ENCODE measurements at places on chromosomes 3 and 15.

DNA sequence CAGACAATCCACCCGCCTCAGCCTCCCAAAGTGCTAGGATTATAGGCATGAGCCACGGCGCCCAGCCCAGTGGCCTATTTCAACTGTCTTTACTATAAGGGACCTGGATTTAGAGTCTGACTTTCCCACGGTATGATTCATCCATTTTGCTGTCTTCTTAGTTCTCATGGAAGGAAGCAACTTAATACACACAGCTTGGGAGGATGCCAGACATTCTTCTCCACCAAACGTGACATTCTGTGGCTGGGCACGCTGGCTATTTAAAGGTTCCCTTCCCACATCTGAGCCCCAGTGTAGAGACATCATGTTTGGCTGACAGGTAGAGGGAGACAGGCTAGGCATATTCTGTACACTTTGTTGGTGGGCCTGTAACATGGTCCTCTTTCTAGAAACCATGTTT is 26.2 kb downstream of the FAM43A start:
- peak; percentile 93 for DNase-seq

DNA sequence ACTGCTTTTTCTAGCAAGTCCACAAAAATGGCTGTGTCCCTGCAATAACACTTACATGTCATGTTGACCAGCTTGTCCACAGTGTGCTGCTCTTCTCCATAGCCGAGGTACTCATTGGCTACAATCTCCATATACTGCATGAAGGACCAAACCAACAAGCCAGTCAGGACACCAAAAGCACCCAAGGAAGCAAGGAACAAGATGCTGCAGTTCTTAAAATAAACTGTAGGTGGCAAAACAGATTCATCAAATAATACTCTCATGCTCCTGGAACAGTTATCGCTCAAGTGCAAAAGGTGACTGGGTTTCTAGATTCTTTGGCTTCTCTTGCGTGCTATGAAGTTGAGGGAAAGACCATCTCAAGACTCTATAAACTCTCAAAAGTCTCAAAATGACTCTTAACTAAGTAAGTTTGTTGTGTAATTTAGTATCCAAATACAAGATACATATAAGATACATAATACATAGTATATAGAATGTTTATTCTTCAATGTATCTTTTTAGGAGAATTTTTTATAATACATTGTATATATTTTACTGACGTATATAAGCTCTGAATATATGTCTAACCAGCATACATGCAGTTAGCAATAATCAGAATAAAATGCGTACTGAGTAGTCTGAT is 57.0 kb downstream of the NEK10 start:
- DNase-seq = peak; percentile 68

DNA sequence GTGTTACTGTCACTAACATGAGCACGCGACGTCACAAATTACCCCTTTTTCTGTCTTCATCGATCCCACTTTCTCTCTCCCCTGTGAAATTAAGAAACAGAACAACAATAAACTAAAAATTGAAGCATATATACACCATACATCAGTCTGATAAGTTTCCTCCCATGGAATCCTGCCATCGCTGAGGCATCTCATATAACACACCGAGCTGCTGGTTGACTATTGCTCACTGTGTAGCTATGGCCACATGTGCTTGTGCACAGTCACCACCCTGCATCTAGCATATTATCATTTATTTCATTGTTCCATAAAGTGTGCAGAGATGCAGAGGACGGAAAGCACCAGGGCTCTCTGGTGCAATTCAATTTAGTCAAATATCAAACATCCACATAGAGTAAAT is 777.9 kb upstream of the ARRDC4 start:
- DNase-seq = no peak

DNA sequence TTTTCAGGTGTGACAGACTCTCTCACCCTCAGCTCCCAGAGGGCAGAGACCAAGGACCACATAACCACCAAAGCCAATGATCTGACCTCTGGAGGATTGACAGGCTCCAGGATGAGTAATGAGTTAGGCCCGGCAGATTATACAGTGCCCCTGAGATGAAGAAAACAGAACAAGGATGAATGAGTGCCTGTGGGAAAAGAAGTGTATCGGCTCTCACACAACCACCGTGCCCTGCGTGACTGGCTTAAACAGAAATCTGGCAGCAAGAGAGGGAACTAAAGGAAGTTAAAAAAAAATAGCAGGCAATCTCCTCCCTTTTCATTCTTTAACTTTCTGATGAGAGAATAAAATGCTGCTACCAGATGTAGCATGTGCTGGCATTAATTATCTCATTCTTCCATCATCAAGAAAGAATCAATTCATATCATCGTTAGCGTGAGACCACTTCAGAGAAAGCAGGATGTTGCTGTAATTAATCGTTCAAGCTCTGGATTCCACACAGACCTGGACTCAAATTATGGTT is 227.5 kb upstream of the COL8A1 start:
- DNase-seq = peak; percentile 90

DNA sequence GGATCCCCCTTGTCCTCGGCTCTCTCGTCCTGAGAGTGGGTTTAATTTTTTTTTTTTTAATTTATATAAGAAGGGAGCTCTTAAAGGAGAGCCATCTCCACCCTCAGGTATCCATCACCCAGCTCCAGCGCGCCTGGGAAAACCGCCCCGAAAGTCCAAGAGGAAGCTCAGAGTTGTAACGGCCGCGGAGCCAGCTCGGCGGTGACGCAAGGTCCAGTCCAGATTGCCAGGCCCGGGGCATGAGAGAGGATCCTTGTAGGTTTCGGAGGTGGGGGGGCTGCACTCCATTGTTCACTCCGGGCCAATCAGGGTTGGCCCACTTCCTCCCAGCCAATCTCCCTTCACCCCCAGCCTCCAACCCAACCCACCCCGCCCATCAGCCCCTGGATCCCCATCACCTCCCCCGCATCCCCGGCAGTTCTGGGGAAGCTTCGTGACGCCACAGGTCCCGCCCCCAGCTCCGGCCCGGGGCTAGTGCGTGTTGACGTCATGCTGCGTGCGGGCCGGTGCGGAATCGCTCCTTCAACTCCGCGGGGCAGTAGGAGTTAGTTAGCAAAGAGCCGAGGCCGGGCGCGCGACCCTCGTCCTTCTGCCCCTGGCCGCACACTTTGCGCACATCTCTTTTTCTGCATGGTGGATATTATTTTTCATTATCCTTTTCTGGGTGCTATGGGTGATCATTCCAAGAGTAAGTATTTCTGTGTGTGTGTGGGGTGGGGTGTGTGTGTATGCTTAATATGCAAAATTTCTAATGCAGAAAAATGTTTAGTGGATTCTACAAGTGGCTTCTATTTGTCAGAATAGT is at the start of gene ISL2:
TSS of gene ISL2 (plus strand) at position 520 of the 805 bp plus-strand sequence. CDS start at position 631, 111 bp downstream.
- DNase-seq = peak; percentile 89

- DNase-seq = peak; percentile 62
These were observed 9.3 kb downstream of the SECISBP2L start for GRCh38 chr15:49036650-49037545.

- no peak for DNase-seq
These were observed 7.3 kb downstream of the VGLL4 start for GRCh38 chr3:11636394-11636770.

GRCh38 chr3:153820035-153820434 is 301.2 kb upstream of the ARHGEF26 start:
- no peak for DNase-seq

GRCh38 chr15:71294251-71294910 is 179.1 kb downstream of the THSD4 start:
- DNase-seq = peak; percentile 97

- DNase-seq = no peak
These were observed 28.5 kb downstream of the LRRC28 start for GRCh38 chr15:99279827-99280226.

- DNase-seq = peak; percentile 38
These were observed 544 bp upstream of the TIMMDC1 start for GRCh38 chr3:119497820-119498185.

GRCh38 chr3:161343986-161344385 is 27.3 kb downstream of the SPTSSB start:
- peak; percentile 45 for DNase-seq

- no peak for DNase-seq
These were observed 179.8 kb upstream of the TPM1 start for GRCh38 chr15:62862717-62863116.

- peak; percentile 97 for DNase-seq
These were observed 729.9 kb downstream of the MECOM start for GRCh38 chr3:168933614-168934013.

- peak; percentile 31 for DNase-seq
These were observed 10.3 kb downstream of the CCDC54 start for GRCh38 chr3:107387555-107387954.

DNA sequence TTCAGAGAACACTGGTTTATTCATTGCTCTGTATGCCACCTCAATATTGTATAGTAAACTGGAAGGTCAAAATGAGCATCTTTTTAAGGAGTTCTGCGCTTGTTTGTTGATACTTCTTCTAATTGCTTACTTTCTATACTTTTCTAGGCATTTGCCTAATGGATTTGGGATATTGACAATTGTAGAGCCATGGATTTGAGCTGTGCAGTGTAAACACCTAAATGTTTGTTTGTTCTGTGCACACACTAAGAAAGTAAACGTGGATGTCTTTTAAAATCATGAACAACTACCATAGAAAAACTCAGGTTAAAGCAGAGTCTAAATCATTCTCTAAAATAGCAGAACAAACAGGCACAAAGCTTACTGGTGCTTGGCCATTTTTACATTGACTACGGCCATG is 436.6 kb upstream of the GBE1 start:
- no peak for DNase-seq

DNA sequence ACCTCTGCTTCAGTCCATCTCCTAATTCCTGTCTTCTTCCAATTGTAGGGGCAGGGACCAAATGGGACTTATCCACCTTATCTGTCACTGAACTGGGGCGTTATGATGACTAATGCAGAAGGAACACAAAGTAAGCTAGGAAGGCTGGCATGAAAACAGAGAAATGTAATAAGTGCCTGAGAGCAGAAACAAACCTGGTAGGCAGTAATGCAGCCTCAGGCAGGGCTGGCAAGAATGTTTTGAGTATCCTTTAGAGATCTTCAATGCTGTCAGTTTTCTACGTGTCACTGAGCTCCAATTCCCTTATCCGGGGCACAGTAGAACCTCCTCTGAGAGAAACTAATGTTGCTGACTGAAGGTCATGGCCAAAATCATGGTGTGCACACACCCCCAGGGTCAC is 246.2 kb upstream of the TBL1XR1 start:
- peak; percentile 48 for DNase-seq

DNA sequence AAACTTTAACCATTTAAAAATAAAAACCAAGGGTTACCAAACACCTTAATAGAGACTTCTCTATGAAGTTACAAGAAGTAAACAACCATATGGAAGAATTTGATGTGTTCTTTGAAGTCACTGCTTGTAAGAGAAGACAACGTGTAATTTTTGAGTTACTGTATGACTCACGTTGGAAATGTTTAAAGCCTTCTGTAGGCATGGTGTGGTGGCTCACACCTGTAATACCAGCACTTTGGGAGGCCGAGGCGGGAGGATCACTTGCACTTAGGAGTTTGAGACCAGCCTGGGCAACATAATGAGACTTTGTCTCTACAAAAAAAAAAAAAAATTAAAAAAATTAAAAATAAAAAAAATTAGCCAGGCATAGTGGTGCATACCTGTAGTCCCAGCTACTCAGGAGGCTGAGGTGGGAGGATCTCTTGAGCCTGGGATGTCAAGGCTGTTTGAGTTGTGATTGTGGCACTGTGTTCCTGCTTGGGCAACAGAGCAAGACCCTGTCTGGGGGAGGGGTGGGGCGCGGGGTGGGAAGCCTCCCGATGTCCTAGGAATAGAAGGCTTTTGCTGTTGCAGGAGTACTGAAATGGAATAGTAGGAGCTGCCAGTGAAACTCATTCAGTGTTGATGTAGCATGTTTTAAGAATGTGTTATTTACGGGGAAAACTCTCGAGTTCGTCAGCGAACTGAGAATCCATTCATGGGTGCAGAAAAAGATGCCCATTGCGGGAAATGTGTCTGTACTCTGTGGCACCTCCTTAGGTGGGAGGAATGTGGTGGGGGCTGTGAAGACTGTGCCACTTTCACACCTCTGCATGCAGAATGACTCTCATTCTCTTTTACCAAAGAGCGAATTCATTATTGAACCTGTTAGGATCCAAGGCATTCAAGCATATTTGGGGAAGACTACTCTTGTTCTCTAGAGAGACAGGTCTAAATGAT is 134.2 kb downstream of the FNDC3B start:
- no peak for DNase-seq

GRCh38 chr3:104878395-104878794 is 488.3 kb upstream of the ALCAM start:
- DNase-seq = peak; percentile 63

Data from fibroblast of lung (primary cell).